Activated naive CD4-positive, alpha-beta T cell (primary cell): ENCODE measurements at places on chromosomes 12 and 14.
A peak's percentile ranks its signal among the peaks of the same experiment; 100 is the strongest.

GRCh38 chr12:48852734-48853688, 1.0 kb upstream of the DDX23 start:
- peak; percentile 62 for DNase-seq

GRCh38 chr12:105466901-105467598, 136.6 kb downstream of the C12orf75 start:
- no peak for DNase-seq

DNA sequence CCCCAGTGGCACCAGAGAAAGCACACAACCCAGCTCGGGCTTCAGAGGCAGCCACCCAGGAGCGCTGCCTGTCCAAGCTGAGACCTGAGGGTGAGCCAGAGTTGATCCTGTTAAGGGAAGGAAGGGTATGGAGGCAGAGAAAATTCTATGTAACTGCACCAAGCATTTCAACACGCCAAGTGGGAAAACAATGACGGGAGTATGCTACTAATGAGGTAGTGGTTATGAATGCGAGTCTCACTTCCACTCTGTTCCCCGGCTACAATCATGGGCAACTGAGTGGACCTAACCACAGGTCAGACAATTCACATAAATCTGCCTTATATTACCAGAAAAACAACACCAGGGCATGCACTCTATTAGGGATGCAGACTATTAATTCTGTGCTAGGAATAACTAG, 9.9 kb downstream of the ATG14 start:
- DNase-seq = no peak

DNA sequence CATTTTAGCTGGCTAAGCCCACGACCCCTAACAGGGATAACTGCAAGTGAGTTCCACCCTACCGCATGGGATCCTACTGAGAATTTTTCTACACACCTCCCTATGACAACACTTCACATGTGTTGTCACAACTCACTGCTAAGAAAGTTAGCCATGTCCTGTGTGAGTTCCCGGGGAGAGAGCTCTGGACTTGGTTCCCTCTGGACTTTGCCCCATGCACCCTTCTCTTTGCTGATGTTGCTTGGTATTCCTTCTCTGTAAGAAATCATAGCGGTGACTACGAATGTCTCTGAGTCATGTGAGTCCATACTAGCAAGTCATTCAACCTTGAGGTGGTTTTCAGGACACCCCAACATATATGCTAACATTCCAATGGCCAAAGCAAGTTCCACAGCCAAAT, 9.5 kb upstream of the CDKN3 start:
- DNase-seq = no peak

DNA sequence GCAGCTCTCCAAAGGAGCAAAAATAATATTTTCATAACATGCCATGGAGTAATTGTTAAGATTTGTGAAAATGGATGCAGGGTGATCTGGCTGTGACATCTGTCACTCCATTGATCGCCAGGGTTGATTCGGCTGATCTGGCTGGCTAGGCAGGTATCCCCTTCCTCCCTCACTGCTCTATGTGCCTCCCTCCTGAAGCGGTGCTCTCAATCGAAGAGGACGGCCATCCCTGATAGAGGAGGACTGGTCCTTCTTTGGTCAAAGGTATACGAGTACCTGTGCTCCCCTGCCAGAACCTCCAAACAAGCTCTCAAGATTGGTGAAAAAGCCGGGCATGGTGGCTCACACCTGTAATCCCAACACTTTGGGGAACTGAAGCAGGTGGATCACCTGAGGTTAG, 47.9 kb downstream of the VCPKMT start:
- no peak for DNase-seq

GRCh38 chr14:68843471-68844209, 50.8 kb upstream of the ZFP36L1 start:
- peak; percentile 70 for DNase-seq

GRCh38 chr12:19792028-19792427, 352.7 kb downstream of the AEBP2 start:
- DNase-seq = no peak

DNA sequence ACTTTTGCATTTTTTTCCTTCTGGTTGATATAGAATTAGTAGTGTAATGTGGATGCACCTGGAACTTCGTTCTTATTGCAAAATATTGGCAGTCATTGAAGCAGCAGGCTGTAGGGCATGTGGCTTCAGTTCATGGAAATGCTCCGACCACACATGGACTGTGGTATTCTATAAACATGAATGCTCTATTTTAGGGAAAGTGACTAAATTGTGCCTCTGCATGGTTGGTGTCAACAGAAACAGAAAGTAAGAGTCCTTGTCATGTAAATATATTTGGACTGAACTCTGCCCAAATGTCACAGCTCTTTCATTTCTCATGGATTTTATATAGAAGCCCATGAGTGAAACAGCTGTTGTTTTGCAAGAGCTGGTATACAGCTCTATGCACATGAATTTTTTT, 917.0 kb downstream of the LRFN5 start:
- DNase-seq = no peak

GRCh38 chr12:68480526-68480925, 130.2 kb upstream of the RAP1B start:
- no peak for DNase-seq

DNA sequence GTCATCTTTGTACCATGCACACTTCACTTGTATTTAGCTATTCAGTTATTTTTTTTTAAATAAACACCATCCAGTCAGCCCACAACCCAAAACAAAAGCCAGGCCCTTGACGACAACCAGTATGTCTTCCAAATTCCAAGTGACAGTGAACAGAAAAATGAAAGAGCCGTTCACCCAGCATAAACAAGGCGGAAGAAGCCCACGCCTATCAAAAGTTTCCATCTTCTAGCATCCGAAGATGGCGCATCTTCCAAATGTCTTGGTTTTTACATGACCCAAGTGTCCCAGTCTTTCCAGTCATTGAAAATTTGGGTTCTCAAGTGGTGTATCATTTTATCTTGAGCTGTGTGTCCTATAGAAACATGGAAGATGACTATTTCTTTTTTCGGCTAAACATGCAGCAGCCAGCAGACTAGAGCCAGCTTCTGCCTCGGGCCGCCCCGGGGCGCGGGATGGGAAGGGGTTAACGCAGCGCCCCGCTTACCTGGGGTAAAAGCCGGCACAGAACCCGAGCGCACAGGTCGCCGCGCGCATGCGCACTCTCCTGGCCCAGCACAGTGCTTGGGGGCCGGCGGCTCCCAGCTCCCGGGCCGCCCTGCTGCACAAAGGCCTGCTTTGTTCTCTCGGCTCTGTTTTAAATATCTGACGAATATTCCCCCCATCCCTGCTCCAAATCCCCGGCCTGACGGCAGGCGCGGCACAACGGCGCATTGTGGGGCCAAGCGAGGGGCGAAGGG, 164.8 kb downstream of the ZFP36L1 start:
- DNase-seq = peak; percentile 10

GRCh38 chr12:95096852-95097251, 23.4 kb upstream of the NR2C1 start:
- no peak for DNase-seq

DNA sequence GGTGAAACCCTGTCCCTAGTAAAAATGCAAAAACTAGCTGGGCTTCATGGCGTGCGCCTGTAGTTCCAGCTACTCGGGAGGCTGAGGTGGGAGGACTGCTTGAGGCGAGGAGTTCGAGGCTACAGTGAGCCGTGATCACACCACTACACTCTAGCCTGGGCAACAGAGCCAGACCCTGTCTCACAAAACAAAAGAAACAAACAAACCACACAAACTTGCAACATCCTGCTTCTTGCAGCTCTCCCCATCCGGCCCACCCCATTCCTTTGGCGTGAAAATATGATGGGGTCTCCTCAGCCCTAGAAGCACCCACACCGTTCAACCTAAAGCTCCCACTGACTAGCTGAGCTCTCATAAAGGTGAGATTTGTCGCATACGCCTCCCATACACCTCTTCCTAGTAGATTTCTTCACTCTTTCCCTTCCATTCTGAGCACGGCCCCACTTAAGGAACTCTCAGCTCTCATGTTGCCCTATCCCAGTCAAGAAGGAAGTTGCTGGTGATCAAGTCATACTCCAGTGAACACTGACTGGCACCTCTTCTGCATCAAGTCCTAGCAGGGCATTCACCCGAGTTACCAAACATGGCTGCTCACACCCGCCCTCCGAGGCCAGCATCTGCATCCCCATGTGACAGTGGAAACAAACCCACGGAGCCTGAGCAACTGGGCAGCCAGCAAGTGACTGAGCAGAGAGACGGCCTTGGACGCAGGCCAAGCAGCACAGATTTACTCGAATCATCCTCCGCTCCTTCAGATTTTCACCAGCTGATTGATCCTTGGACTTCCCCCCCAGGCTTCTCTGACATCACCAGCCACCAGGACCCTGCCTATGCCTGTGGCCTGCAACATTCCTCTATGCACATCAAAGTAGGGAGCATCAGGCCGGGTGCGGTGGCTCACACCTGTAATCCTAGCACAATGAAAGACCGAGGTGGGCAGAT, 18.9 kb upstream of the CD27 start:
- no peak for DNase-seq

DNA sequence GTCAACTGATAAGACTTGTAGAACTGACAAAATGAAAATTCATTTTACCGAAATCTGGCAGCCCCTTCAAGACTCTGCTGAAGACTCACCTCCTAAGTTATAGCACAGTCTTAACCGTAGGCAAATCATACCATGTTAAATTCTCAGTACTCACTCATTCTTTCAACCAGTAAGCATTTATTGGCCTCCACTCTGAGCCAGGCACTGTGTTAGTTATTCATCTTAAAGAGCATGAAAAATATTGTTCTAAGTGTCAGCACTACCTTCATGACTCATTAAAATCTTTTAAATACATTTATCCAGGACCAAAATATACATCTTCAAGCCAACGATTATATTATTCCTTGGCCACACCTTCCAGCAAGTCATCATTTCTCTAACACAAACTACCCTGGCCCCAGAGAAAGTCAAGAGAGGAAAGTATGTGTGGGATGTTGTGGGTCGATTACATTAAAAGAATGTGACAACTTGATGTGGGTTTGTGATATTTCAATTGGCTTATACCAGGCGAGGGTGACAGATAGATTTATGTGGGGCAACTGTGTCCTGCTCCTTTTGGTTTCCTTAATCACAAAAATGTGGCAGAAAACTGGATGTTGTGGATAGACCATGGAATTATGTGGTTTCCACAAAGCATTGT, 55.0 kb downstream of the TMEM30B start:
- no peak for DNase-seq

DNA sequence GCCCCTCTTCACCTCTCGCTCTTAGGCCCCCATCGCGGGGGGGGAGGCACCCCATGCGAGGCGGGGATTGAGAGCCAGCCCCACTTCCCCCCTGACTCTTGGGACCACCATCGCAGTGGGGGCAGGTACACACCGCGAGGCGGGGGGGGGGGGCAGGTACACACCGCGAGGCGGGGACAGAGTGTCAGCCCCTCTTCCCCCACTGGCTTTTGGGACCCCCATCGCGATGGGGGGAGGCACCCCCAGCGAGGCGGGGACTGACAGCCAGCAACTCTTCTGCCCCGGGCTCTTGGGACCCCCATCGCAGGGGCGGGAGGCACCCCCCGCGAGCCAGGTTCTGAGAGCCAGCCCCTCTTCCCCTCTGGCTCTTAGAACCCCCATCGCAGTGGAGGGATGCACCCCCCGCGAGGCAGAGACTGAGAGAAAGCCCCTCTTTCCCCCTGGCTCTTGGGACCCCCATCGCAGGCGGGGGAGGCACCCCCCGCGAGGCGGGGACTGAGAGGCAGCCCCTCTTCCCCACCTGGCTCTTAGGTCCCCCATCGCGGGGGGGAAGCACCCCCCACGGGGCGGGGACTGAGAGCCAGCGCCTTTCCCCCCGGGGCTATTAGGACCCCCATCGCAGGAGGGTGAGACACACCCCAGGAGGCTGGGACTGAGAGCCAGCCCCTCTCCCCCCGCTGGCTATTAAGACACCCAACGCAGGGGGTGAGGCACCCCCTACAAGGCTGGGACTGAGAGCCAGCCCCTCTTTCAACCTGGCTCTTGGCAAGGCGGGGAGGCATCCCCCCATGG, 196.5 kb upstream of the PZP start:
- DNase-seq = no peak

GRCh38 chr12:77842430-77842829, 11.7 kb downstream of the NAV3 start:
- DNase-seq = no peak

DNA sequence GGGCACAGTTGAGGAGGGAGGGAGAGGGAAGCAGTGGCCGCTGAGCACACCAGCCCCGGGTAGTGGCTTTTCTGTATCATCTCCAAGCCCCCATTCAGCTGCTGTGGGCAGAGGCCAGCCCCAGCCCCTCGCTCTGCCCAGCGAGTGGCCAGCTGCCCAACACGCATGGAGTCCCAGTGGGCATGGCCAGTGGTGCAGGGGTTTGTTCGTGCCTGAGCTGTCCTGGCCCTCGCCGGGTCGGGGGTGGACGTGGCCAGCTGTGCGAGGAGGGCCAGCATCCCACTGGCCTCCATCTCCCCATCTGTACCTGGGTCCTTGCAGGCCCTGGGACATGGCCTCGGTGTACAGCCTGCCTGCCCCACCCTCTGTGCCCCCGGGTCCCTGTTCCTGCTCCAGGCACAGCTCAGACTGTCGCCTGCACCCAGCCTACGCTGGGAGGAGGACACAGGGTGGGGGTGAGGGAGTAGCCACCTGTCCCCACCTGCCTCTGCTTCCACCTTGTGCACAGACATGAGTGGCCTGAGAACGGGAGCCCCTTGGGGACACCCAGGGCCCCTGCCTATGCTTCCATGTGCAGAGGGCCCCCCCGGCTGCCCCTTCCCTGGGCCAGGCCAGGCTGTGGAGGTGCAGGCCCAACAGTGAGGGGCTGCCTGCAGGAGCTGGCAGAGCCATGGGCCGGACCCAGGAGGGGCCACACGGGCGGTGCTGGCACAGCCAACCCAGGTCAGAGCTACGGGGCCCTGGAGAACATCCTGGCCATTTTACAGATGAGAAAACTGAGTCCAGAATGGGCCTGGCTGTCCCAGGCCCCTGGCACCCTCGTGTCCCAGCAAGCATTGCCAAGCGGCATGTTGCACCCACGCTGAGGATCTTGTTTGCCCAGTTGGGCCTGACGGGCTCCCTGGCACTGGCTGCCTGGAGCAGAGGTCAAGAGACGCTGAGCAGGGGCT, 4.3 kb downstream of the INF2 start:
- DNase-seq = no peak

GRCh38 chr12:45757172-45757571, 27.7 kb downstream of the ARID2 start:
- no peak for DNase-seq

DNA sequence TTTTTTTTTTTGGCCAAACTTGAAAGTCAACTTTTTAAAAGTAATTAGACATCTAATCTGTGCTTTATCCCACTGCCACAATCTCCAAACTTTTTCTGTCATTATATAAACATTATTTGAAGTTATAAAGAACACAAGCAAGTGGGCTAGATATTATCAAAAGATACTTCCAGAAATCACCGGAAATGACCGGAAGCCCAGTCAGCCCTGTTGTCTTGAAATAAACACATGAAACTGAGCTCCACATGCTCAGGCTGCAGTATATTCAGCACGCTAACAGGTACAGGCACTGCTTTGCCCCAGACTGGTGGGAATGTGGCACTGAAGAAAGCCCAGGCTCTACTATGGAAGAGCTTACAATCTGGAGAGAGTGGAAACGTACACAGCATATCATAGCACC, 158.9 kb upstream of the PLEKHG7 start:
- no peak for DNase-seq

GRCh38 chr14:73249108-73249507, 11.8 kb downstream of the PAPLN start:
- DNase-seq = no peak

- no peak for DNase-seq
Observed at GRCh38 chr14:58549105-58549757, 88.5 kb upstream of the DACT1 start.
